ENCODE measurements at places on chromosomes 12 and 14. TPM values are rescaled to one million over a fixed set of nuclear protein-coding genes. Genes with fewer than 3 reads are reported as not detected.

LRRIQ1 gene
- 1.3 TPM for total RNA-seq

AQP6 gene
- not detected for total RNA-seq

TAMALIN gene
- total RNA-seq: 0.53 TPM

MYO1H gene
- total RNA-seq: not detected

WIF1 gene
- not detected for total RNA-seq

ADAMTS20 gene
- total RNA-seq: not detected

TFCP2 gene
- 16.3 TPM for total RNA-seq

LRP6 gene
- total RNA-seq: 22.0 TPM

GPHN gene
- total RNA-seq: 14.7 TPM

OR4Q3 gene
- not detected for total RNA-seq

POTEM gene
- not detected for total RNA-seq

ADAM21 gene
- not detected for total RNA-seq

Data from A549 treated with DMSO at 1 μM for 4 hours (cell line).